ENCODE measurements at places on chromosomes 1 and 21. TPM values are rescaled to one million over a fixed set of nuclear protein-coding genes. Genes with fewer than 3 reads are reported as not detected.
A peak's percentile ranks its signal among the peaks of the same experiment; 100 is the strongest.

DNA sequence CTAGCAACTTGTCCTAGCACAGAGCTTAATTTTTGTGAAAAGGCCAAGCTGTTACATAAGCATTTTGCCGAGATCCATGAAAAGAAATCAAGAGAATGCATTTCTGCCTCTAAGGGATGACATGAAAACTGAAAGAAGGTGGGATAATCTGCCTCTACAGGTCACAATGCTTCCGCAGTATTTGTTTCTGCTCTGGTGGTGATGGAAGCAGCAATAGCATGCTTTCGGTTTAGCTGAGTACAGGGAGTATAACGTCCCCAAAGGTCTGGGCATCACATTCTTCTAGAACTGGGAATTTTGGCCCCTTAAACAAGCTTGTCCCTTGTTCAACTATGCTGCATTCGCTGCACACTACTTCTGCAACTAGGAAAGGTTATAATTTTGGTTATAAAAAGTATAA, 14.4 kb upstream of the MAGI3 start:
- no peak for DNase-seq

DNA sequence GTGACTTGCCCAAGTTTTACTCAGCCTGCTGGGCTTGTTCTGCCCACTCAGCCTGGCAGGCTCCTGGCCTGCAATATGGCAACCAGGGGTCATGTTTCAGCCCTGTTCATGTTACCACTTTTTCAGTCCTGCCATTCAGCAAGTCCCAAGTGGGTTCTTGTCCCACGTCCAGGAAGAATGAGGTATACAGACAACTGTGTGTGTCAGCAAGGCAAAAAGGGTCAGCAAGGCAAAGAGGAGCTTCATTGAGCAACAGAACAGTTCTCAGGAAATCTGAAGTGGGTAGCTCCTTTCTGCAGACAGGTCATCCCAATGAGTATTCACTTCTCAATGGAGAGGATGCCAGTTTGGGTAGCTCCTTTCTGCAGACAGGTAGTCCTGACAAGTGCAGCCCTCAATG, 1233.3 kb upstream of the B3GALT2 start:
- no peak for DNase-seq

GRCh38 chr1:157403608-157404007, 148.7 kb downstream of the FCRL5 start:
- no peak for DNase-seq

- DNase-seq: no peak
Observed at GRCh38 chr1:67691712-67692111, 6.7 kb downstream of the GADD45A start.

Gene B4GALT3
- total RNA-seq: 39.9 TPM

Gene PTPN7
- total RNA-seq: 195 TPM

GRCh38 chr1:119711804-119712341, at the start of gene PHGDH:
TSS of gene PHGDH (plus strand) at chr1:119711934. CDS start at chr1:119712023, 89 bp downstream.
- peak; percentile 87 for DNase-seq

DNA sequence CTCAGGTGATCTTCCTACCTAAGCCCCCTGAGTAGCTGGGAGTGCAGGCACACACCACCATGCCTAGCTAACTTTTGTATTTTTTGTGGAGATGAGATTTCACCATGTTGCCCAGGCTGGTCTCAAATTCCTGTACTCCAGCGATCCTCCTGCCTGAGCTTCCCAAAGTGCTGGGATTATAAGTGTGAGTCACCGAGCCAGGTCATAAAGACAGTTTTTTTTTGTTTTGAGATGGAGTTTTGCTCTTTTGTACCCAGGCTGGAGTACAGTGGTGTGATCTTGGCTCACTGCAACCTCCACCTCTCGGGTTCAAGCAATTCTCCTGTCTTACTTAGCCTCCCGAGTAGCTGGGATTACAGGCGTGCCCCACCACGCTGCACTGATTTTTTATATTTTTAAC, 42.1 kb downstream of the KIF1B start:
- DNase-seq: no peak

DNA sequence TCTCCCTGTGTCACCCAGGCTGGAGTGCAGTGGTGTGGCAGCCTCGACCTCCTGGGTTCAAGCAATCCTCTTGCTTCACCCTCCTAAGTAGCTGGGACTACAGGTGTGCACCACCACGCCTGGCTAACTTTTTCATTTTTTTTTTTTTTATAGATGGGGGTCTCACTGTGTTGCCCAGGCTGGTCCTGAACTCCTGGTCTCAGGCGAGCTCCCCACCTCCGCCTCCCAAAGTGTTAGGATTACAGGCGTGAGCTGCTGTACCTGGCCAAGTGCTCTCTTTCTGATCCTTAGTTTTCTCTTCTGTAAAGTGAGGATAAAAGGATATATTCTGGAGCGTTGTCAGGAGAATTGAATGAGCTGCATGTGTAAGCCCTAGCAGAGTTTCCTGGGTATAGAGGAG, 68.7 kb downstream of the GALNT2 start:
- no peak for DNase-seq

GRCh38 chr1:156690675-156691036, 13.4 kb upstream of the NES start:
- DNase-seq: no peak

Gene FAM43B
- not detected for total RNA-seq

Gene KANK4
- not detected for total RNA-seq

Data from activated CD8-positive, alpha-beta T cell treated with anti-CD3 and anti-CD28 coated beads for 36 hours (primary cell).